ENCODE measurements at places on chromosomes 12 and 14.

DNA sequence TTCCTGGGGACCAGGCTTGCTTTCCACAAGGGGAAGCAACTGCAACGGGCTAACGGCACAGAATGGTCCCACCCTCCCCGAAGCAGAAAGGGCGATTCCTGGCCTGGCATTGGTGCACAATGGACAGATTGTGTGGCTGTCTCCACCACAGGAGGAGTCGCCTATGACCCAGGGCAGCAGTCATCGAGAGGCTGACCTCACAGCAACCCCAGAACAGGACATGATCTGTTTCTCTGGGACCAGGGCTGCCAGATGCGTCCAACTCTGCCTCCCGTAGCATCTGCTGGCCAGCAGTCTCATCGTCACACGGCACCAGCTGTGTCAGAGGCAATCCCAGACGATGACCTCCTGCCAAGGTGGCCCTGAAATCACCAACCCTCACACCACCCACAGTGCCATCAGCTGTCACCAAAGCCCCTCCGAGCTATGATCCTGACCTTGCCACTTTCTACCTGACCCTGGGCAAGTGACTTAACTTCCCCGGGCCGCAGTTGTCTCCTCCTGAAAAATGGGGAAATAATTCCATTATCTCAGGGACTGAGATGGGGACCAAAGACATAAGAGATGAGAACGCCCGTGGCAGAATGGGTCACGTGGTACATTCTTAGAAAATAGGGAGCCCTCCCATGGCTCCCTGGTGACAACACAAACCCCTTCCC is 86.7 kb downstream of the CHGA start:
- DNase-seq = no peak

GRCh38 chr12:53213348-53213747 is 6.3 kb upstream of the ITGB7 start:
- DNase-seq = peak; percentile 87

DNA sequence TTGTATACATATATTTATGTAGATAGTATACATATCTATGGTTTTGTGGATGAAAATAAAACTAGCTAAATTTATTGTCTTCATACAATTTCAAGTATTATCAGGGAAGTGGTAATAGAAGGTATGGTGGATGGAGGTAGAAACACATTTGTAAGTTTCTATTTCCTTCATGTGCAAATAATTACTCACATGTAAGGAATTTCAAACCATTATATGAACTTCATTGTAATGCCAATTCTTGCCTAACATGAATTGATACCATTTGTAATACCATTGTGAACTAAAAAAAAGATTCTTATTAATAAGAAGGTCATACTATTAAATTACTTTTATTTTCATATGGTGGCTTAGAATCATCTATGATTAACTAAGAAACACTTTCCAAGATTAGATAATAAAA is 20.1 kb upstream of the PPFIA2 start:
- no peak for DNase-seq

- DNase-seq = no peak
Measured at GRCh38 chr14:67940486-67941455, 121.2 kb downstream of the RAD51B start.

GRCh38 chr12:3704512-3705353 is 48.2 kb downstream of the CRACR2A start:
- DNase-seq = no peak

- no peak for DNase-seq
Measured at GRCh38 chr14:28515571-28515970, 251.0 kb upstream of the FOXG1 start.

- no peak for DNase-seq
Measured at GRCh38 chr12:97082029-97082428, 175.0 kb downstream of the NEDD1 start.

DNA sequence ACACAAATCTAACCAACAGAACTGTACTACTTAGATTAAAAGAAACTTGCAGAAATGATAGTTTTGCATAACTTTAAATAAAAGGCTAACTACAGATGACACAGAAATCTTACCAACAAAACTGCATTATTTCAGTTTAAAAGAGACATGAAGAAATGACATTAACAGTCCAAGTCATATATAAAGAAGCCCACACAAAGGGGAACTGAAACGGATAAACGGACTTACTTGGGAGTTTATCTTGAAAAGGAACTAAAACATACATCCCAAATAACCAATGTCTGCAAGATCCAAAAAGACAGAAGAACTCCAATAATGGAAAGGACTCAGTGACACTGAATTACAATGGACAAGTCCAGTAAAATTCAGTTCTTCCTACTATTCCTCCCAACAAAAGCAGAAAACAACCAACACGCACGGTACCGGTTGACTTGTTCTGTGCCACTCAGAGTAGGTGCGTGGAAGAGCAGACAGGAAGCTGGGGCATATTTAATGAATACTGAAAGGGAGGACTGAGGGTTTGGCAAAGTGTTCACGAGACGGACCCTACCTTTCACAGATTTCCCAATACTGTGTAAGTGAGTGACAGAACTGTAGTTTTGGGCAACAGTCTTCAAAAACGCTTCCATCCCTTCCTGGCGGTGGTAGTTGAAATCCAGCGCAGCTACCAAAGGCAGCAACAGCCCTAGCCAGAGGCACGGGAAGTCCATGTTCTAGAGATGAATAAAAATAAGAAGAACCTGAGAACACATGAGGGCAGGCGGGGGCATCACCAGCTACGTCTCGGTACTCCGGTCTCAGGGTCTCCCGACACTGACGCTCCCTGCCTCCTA is 627 bp downstream of the CPM start:
- DNase-seq = no peak

GRCh38 chr12:79451978-79452377 is 238.8 kb downstream of the PAWR start:
- peak; percentile 60 for DNase-seq

DNA sequence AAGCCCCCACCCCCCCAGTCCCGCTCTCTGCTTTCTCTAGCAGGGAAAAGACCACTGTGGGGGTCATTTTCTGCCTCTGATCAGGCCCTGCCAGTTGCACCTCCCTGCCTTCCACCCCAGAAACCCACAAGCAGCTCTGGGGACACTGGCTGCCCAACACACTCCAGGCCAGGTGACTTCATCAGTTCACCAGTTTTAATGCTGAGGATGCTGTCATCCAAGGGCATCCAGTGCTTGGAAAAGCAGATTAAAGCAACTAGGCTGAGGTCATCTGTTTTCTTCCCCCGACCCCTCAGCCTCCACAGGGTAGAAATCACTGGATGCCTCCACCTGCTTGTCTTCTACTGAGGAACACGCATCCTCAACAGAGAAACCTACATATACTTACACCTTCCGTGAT is 282.4 kb downstream of the DPF3 start:
- DNase-seq = no peak

GRCh38 chr12:111598637-111599452 is at the start of gene ATXN2:
Gene ATXN2 (minus strand): TSS chr12:111599315. CDS start chr12:111599034, 281 bp downstream.
- DNase-seq = peak; percentile 89

- DNase-seq = peak; percentile 88
Measured at GRCh38 chr12:52903285-52903854, 1.5 kb downstream of the KRT8 start.

- DNase-seq = no peak
Measured at GRCh38 chr14:35366521-35366976, 38.0 kb downstream of the NFKBIA start.

DNA sequence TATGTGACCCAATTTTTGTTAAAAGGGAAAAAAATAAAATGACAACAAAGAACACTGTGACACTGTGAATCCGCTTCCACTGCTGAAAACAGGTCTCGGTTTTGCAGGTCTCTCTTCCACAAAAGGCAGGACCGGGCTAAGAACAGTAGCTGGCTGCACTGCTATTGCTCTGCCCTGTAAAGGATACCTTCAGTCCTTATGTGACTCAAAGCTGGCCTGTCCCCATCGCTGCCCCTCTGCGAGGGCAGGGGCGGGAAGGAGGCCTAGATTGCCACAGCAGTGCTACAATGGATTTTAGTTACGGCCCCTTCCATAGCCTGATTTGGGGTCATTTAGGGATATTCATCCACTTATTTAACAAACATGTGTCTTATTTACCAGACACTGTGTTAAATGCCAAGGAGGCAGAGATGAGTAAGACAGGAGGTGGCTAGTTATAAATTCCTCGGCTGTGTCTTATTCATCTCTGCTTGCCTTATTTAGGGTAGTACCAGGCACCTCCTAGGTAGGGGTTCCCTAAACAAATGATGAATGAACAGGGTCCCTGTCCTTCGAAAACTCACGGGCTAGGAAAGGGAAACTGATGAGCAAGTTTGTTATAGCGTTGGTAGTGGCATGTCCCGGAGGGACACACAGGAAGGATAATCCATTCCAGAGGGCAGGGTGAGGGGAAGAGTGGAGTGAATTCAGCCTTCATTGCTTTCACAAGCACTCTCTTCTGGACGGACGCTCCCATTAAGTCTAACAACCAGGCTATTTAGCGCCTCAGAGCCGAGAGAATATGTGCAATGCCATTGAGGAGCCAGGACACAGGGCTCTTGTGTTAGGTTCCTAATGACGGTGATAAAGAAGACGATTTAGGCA is 73.3 kb downstream of the EID3 start:
- no peak for DNase-seq

DNA sequence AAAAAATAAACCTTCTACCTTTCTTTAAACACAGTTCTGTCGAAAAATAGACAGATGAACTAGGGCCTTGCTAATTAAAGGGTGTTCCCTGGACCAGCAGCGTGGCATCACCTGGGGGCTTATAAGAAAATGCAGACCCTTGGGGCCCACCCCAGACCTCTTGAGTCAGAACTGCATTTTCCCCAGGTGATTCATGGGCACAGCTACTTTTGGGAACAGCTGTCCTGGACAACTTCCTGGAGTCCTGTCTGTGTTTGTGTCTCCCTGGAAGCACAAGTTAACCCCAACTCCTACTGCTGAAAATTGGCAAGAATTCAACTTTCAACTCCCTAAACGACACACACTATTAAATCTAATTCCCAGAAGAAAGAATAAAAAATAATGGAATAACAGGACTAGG is 17.8 kb downstream of the FBLN5 start:
- no peak for DNase-seq

DNA sequence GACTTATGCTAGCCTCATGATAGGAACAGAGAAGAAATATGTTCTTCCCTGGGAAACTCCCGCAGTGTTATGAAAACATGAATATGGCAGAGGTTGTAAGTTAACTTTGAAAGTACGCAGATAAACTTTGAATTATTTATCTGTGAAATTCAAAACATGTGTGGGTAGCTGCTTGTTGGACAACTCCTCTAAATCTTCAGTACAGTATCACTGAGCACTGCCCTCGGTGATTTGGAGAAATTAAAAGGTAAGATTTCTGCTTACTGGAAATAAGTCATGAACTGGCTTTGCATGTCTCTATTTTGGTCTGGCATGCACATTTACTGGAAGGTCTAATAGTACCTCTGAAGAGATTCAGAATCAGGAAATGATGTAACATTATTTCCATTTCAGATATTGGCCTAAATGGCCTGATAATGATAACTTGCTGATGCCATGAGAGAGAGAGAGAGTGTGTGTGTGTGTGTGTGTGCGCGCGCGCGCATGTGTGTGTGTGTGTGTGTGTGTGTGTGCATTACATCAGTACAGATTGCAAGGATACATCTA is 1441.9 kb upstream of the FLRT2 start:
- no peak for DNase-seq

DNA sequence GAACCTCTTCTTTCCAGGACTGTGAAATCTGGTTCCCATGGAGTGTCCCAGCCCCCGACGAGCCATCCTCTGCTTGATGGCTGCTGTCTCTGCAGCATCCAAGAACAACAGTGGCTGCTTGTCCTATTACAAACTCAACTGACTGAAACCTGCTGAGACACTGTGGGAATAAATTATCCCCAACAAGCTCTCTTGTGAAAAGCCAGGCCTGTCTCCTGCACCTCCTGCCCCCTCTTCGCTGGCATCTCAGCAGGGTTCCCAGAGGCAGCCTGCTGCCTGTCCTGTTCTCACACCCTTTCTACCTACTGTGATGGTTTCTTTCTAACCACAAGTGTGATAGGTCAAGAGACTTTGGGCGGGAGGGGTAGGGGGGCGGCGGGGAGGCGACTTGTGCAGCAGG is 180.2 kb downstream of the TSPAN9 start:
- DNase-seq = no peak

DNA sequence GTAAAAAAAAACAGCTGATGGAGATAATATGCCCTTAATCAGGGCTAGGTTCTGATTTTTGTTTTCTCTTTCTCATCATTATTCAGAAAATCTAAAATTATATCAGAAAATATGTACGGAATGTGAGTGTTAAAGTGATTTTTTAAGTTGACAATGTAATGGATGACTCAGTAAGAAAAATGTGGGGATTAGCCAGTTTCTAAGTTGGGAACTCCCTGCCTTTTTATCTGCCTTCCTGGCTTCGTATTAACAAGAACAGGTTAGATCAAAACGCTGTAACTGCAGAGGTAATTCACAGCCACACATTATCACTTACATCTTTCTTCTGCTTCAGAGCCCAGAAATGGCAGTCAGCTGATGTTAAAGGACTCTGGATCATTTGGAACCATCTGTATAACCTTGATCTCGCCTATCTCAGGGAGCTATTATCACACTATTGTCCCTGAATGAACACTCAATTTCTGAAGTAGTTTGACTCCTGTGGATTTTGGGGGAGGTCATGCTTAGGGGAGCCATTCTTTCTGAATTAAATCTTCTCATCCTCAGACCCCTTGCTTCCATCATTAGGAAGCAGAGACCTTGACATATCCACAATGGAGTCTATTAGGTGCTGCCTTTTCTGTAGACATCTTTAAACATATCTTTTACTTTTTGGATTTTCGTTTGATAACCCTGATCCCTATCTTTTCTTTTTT is 135.7 kb upstream of the SLC16A7 start:
- DNase-seq = no peak

DNA sequence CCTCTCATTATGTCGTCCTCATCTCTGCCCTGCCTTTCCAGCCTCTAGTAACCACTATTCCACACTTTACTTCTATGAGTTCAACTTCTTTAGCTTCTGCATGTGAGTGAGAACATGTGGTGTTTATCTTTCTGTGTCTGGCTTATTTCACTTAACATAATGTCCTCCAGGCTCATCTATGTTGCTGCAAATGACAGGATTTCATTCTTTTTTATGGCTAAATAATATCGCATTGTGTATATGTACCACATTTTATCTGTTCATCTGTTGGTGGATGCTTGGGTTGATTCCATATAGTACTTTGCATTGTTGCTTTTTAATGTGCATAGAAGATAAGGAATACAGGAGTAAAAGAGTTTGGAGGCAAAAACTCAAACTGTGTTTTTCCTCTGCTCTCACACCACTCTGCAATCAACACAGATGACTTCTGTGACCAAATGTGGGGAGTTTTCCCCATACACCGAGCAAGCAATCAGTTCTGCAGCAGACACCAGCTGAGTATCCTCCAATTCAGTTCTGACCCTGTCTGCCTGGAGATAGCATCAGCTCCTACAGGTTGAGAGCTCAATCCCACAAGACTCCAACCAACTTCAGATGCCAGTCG is 24.6 kb upstream of the FLVCR2 start:
- no peak for DNase-seq

- no peak for DNase-seq
Measured at GRCh38 chr12:122961531-122962329, 4.5 kb downstream of the ABCB9 start.

DNA sequence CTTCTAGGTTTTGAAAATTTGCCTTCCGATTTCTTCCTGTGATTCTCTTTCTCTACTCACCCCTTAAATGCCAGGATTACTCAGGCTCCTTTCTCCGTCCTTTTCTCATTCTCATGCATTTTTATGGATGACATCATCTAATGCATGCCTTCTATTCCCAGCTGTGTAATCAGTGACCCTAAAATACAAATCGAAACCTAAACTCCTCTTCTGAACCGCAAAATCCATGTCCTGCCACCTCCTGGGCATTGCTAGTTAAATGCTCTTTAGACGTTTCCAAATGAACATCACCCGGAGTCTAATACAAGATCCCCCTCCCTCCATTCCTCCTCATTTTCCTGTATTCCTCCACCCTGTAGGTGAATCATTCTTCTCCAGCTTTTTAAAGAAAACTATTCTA is 1703.1 kb upstream of the FLRT2 start:
- DNase-seq = no peak

Data from left forelimb (tissue), 1 donor.